ENCODE measurements at places on chromosomes 11 and 22. TPM values are rescaled to one million over a fixed set of nuclear protein-coding genes. Genes with fewer than 3 reads are reported as not detected.

- peaks cover 28% of the 10 kb centered on the region for H3K4me1 ChIP-seq
- no peak within 1 kb of the TSS for H3K27ac ChIP-seq
- H3K4me3 ChIP-seq = peak within 1 kb of the TSS; percentile 62
- H3K27me3 ChIP-seq = no peaks in the 10 kb centered on the region
- peaks cover 11% of the 10 kb centered on the region for H3K36me3 ChIP-seq
Measured at GRCh38 chr22:45240810-45241631, at the start of gene KIAA0930. Gene KIAA0930, minus strand, starts transcription at chr22:45240894. Its CDS starts 191 bp downstream, at chr22:45240703.

DNA sequence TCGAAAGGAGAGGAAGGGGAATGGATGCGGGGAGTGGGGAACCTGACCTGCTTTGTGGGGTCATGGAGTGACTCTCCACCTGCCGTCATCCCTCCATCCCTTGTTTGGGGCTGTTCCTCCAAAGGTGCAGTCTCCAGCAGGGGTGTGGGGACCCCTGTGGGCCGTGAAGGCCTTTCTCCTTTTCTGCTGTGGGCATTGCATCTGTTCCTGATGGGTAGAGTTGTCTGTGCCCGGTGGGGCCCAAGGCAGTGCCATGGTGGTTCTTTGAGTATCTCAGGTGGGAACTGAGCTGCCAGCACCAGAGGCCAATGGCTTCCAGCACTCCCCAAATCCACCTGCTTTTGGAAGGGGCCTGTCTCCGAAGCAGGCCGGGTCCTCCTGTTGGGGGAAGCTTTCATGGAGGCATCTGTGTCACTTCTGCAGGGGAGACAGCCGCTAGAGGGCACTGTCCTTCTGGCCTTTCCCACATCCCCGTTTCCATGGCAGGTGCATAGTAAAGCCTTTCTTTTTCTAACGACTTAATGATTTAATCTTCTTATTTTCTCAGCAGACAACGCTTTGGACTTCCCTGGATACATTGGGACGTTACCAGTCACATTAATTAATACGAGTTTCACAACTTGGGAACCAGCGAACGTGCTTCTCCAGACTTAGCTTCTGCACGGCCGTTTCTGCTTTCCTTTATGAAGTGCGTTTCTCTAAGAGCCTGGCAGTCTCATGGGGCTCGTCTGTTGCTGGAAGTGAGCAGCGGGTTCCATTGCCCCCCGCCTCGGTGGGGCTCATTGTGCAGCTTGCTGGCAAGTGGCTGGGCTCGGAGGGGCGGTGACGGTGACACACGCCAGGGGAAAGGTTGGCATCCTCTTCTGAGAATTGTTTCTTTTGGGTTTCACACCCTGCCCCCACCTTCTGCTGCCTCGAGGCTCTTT lies 57.1 kb downstream of the PARVB start:
- no peak overlapping the region for H3K4me3 ChIP-seq
- no peaks in the 10 kb centered on the region for H3K4me1 ChIP-seq
- no peaks in the 10 kb centered on the region for H3K36me3 ChIP-seq
- peak; percentile 42 for DNase-seq

- H3K36me3 ChIP-seq = no peaks in the 10 kb centered on the region
- peaks cover 15% of the 10 kb centered on the region for H3K4me1 ChIP-seq
- DNase-seq = no peak
- peak overlapping the region; percentile 14 for H3K27ac ChIP-seq
- H3K4me3 ChIP-seq = no peak overlapping the region
Measured at GRCh38 chr11:19244621-19245020, 3.9 kb upstream of the E2F8 start.

DNA sequence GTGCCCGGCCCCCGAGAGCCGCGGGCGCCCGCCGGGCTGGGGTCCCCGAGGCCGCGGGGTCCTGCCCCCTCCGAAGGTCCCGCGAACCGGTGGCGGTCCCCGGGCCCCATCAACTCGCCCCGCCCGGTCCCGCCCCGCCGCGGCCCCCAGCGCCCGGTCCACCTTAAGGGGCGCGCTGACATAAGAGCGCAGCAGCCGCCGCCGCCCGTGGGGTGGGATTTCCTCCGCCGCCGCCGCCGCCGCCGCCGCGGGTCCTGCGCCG lies at the start of gene ZDHHC8:
ZDHHC8 (plus strand) TSS at position 208 of the 262 bp plus-strand sequence. CDS start 144 bp downstream, outside the sequence.
- peak within 1 kb of the TSS; percentile 75 for H3K27ac ChIP-seq
- peak within 1 kb of the TSS; percentile 83 for H3K4me3 ChIP-seq
- H3K27me3 ChIP-seq = no peaks in the 10 kb centered on the region
- peaks cover 13% of the 10 kb centered on the region for H3K36me3 ChIP-seq
- no peak for DNase-seq
- peaks cover 26% of the 10 kb centered on the region for H3K4me1 ChIP-seq

DNA sequence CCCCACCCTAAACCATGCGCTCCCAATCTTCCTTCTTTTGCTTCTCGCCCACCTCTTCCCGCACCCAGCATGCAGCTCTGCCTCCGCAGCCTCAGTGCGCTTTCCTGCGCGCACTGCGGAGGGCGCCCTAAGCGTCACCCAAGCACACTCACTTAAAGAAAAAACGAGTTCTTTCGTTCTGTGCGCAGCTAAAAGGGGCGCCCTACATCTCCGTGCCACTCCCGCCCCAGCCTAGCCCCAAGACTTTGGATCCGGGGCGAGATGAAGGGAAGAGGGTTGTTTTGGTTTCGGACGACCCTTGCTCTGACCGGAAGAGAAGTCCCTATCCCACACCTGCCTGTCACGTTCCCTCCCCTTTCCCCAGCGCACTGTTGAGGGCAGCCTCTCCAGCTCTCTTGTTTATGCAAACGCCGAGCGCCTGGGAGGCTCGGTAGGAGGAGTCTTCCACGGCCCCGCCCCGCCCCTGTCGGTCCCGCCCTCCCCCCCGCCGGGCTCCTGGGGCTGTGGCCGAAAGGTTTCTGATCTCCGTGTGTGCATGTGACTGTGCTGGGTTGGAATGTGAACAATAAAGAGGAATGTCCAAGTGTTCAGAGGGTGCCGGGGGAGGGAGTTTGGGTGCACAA lies 5.3 kb downstream of the VSIG2 start:
- peaks cover 98% of the 10 kb centered on the region for H3K27me3 ChIP-seq
- peaks cover 8% of the 10 kb centered on the region for H3K4me1 ChIP-seq
- H3K4me3 ChIP-seq = peak overlapping the region; percentile 56
- H3K27ac ChIP-seq = peak overlapping the region; percentile 71
- no peaks in the 10 kb centered on the region for H3K36me3 ChIP-seq

DNA sequence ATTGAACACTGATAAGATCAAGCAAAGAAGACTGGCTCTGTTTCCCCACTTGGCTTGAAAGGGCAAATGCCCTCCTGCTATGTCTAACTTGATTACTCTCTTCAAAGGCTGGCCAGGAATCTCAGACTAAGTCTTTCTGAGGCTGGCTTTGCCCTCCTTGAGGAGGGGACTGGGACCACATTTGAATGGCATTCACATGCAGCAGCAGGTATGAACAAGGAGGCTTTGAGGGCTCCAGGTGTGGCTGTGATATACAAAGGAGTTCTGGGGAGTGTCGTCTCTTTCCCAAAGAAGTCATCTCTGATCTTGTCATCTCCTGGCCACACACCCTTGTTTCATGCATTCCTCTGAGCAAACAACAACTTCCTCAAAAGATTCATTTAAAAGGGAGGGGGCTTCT lies 130.8 kb downstream of the ARL14EP start:
- no peak overlapping the region for H3K27ac ChIP-seq
- H3K27me3 ChIP-seq = no peaks in the 10 kb centered on the region
- no peak overlapping the region for H3K4me3 ChIP-seq
- DNase-seq = no peak
- no peaks in the 10 kb centered on the region for H3K4me1 ChIP-seq

DNA sequence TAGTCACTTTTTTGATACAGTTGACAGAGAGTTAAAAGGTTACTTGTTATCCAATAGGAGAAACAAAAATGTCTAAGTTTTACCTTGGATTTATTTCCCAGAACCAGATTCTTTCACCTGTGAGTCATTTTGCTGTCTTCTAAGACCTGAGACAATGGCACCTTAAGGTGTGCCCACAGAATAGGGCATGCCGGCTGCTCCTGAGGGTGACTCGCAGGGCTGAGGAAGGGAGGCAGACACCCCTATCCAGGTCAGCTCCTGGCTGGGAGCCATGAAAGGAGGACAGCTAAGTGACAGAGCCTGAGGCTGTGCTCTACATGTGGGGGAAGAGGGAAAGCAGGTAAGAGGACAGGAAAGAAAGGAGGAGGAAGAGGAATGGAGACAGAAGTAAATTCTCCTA lies 67.8 kb downstream of the RASSF10 start:
- DNase-seq = no peak
- H3K36me3 ChIP-seq = no peaks in the 10 kb centered on the region
- H3K4me3 ChIP-seq = no peak overlapping the region
- no peaks in the 10 kb centered on the region for H3K4me1 ChIP-seq
- no peaks in the 10 kb centered on the region for H3K27me3 ChIP-seq

GRCh38 chr11:128783513-128783912 lies 83.6 kb downstream of the KCNJ1 start:
- DNase-seq = no peak
- no peak overlapping the region for H3K27ac ChIP-seq
- no peak overlapping the region for H3K4me3 ChIP-seq
- no peaks in the 10 kb centered on the region for H3K4me1 ChIP-seq

- no peak for DNase-seq
- H3K27me3 ChIP-seq = no peaks in the 10 kb centered on the region
- no peaks in the 10 kb centered on the region for H3K36me3 ChIP-seq
- H3K4me3 ChIP-seq = no peak overlapping the region
- no peak overlapping the region for H3K27ac ChIP-seq
- no peaks in the 10 kb centered on the region for H3K4me1 ChIP-seq
Measured at GRCh38 chr11:95576146-95576845, 213.3 kb downstream of the FAM76B start.

DNA sequence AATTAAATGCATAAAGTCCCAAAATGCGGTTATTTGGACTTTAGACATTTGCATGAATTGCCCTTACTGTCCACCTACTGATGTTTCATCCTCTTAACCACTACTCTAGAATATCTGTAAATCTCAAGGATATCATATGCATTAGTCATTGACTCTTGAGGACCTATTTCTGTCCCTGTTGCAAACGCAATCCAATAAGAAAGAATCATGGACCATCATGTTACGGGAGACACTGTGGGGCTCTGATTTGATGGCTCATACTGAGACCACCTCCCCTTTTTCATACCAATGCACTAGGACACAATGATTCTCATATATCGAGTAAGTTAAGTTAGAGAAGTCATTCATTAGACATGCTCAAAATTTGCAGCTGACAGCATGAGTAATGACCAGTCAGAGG lies 14.4 kb downstream of the POU2AF2 start:
- no peaks in the 10 kb centered on the region for H3K4me1 ChIP-seq
- DNase-seq = no peak
- no peak overlapping the region for H3K27ac ChIP-seq
- H3K36me3 ChIP-seq = no peaks in the 10 kb centered on the region
- no peak overlapping the region for H3K4me3 ChIP-seq
- H3K27me3 ChIP-seq = peaks cover 3% of the 10 kb centered on the region

DNA sequence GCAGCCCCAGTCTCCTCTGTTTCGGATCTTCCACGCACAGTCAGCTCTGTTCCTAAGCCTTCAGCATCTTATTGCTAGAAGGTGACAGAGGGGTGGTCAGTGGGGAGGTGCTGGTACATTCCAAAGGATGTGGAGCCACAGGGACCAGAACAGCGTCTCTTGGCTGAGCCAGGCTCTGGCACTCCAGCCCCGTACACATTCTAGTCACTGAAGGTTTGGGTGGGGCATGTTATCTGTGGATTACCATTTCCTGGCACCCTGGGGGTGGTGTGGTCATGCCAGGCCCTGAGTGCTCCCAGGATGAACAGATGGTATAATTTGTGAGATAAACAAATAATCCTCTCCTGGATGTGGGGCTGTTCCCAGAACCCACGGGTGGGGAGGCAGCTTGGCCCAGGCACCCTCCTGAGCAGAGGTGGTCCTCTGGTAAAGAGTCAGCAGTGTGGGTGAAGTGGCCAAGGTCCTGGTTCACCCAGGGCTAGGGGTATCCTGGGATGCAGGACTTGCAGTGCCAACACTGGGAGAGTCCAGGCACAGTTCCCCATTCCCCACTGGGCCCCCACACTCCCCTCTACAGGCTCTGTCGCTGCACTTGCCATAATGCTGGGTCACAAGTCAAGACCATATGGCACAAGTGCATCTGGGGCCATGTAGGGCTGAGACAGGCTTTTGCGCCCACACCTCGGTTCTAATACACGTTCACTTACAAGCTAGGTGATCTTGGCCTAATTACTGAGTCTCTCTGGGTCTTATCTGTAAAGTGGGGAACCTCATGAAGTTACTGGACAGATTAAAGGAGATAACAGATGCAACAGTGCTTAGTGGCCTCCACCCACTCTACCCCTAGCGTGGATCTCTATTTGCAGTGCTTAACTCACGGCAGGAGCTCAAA lies 33.0 kb downstream of the DKK3 start:
- DNase-seq = no peak
- no peaks in the 10 kb centered on the region for H3K36me3 ChIP-seq
- H3K27ac ChIP-seq = no peak overlapping the region
- no peaks in the 10 kb centered on the region for H3K27me3 ChIP-seq
- H3K4me3 ChIP-seq = no peak overlapping the region
- H3K4me1 ChIP-seq = peaks cover 25% of the 10 kb centered on the region

DNA sequence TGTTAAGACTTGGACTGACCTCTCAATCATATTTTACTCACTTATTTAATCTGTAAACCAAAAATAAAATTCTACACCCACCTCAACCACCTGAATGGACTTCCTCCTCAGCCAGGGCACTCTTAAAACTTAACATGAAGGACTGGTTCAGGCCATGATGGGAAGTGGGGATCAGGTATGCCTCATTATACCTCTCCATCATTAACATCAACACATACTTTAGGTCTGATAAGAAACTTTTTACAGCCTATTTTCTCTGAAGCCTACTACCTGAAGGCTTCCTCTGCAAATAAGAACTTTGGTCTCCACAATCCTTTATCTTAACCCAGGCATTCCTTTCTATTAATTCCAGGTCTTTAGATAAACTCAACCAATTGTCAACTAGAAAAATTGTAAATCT lies 390.0 kb downstream of the AASDHPPT start:
- H3K27me3 ChIP-seq = no peaks in the 10 kb centered on the region
- DNase-seq = peak; percentile 68
- no peak overlapping the region for H3K4me3 ChIP-seq

- H3K4me3 ChIP-seq = no peak overlapping the region
- no peaks in the 10 kb centered on the region for H3K27me3 ChIP-seq
- H3K36me3 ChIP-seq = no peaks in the 10 kb centered on the region
- no peaks in the 10 kb centered on the region for H3K4me1 ChIP-seq
- H3K27ac ChIP-seq = no peak overlapping the region
- no peak for DNase-seq
Measured at GRCh38 chr11:24594401-24594800, 97.5 kb downstream of the LUZP2 start.

GRCh38 chr11:35735903-35736302 lies 73.3 kb downstream of the TRIM44 start:
- peaks cover 14% of the 10 kb centered on the region for H3K36me3 ChIP-seq
- H3K27me3 ChIP-seq = no peaks in the 10 kb centered on the region
- no peak for DNase-seq

OR6T1 gene
- not detected for polyA plus RNA-seq

CHEK1 gene
- polyA plus RNA-seq = 21.5 TPM

OR52N4 gene
- polyA plus RNA-seq = 0.04 TPM

H19 gene
- 4,676 TPM for polyA plus RNA-seq

CHKA gene
- polyA plus RNA-seq = 129 TPM

SCO2 gene
- polyA plus RNA-seq = 1.8 TPM

PRRG4 gene
- 9.3 TPM for polyA plus RNA-seq

FAM111B gene
- polyA plus RNA-seq = 9.9 TPM

Data from large intestine (tissue), 12 donors.